ENCODE measurements at places on chromosomes 2 and 18.

DNA sequence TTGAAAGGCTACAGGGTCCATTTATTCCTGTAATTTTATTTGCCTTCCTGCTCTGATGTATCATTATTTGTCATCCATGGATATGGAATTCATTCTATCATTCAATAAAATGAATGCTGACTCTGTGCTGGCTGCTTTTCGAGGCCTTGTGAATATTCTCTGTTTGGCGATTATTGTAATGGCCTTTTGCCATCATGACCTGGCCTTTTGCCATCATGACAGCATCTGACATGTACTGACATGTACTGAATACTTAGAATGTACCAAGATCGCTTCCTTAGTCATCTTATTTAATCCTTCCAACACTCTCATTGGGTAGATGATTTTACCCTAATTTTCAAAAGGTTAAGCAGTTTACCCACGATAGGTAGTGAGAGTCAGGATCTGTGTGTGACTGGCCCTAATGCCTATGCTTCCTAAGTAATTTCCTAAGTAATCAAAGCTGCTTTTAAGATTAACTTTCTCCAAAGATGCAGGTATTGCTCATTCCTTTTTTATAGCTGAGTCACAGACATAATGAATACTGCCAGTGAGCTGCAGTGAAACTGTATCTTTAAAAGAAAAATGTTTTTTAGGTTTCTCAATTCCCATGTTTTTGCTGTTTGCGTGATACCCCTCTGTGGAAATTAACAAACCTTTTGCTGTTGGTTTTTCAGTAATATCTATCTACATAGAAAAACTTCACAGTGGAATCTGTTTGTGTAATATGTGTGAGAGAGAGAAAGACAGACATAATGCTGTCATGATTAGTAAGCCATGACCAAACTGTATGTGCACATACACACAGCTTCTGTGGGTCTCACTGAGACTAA is 127.8 kb downstream of the CERS6 start:
- no peak for DNase-seq

- DNase-seq: no peak
Measured at GRCh38 chr18:21933931-21934765, 193.6 kb downstream of the MIB1 start.

DNA sequence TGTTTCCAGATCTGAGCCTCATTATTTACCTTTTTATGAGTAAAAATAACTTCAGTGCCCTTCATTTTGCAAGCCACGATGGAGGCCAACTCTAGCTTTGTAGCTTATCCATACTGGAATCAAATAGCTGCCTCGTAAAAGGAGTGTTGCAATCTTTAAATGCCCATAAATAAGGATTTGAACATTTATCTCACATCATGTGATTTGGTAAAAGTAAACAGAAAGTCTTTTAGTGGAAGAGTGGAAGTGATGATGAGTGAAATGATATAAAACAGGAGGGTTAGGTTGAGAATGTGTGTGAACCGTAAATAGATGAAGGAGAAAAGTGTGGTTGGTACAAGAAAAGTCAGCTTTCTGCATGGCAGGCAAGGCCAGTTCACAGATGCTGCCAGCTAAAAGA is 348.9 kb downstream of the OSR1 start:
- no peak for DNase-seq

- DNase-seq: no peak
Measured at GRCh38 chr18:80107426-80107825, 1.6 kb upstream of the ADNP2 start.

DNA sequence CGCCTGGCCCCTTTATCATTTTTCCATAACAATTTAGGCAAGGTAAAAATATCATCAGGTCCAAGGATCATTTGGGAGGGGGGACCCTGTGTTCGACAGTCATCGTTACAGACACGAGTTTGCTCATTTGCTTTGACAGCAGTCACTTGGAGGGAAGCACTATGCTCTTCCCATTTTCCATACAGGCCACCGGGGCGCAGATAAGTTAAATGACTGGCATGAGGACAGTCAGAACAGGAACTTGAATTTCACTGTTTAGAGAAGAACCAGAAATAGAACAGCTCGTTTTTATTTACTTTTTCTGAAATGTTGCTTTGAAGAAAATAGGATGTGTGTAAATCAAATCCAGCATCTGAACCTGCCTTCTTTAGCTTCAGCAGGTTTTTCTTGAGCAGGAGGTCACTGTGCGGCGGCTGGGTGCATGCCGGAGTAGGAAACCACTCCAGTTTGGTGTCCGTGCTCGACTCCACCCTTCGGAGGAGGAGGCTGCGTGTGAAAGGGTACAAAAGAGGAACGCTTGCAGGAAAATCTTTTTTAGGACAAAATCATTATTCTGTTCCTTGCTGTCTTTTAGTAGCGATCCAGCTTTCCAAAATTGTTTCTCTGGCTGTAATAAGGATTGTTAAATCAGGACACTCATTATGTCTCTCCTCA is 15.2 kb downstream of the NPAS2 start:
- no peak for DNase-seq

DNA sequence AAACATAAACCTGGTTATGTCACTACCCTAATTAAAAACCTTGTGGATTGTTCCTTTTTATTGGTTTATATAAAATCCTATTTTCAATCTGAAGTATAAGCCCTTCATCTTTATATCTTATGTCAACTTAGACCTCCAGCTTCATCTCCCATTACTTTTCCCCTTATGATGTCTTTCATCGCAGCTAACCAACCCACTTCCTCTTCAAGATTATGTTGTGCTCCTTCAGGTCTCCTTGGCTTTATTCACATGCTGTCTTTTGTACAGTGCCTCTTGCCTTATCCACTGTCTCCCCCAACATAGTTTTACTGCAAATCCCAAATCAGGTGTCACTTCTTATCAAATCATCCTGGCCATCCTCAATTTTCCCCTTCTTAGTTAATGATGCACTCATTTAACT is 25.9 kb downstream of the MBD5 start:
- DNase-seq: no peak

- DNase-seq: no peak
Measured at GRCh38 chr2:24883946-24884345, 36.1 kb downstream of the ADCY3 start.

- DNase-seq: no peak
Measured at GRCh38 chr2:104733226-104733943, 120.5 kb upstream of the POU3F3 start.

GRCh38 chr18:9055185-9055584 is 47.3 kb upstream of the NDUFV2 start:
- DNase-seq: no peak

DNA sequence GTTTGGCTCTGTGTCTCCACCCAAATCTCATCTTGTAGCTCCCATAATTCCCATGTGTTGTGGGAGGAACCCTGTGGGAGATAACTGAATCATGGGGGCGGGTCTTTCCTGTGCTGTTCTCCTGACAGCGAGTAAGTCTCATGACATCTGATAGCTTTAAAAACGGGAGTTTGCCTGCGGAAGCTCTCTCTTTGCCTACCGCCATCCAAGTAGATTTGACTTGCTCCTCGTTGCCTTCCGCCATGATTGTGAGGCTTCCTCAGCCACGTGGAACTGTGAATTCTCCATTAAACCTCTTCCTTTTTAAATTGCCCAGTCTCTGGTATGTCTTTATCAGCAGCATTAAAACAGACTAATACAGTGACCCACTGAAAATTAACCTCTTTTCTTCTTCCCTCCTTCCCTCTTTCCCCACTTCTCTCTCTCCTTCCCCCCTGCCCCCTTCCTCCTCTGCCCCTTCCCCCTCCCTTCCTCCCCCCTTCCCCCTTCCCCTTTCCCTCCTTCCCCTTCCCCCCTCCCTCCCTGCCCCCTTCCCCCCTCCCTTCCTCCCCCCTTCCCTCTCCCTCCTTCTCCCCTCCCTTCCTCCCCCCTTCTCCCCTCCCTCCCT is 818.8 kb downstream of the SLC4A3 start:
- DNase-seq: no peak
